ENCODE measurements at places on chromosomes 11 and 22. TPM values are rescaled to one million over a fixed set of nuclear protein-coding genes. Genes with fewer than 3 reads are reported as not detected.

- no peaks in the 10 kb centered on the region for H3K27me3 ChIP-seq
- peaks cover 18% of the 10 kb centered on the region for H3K36me3 ChIP-seq
- peaks cover 16% of the 10 kb centered on the region for H3K4me1 ChIP-seq
- H3K27ac ChIP-seq = peak overlapping the region; percentile 81
- no peak for DNase-seq
Observed at GRCh38 chr11:66437979-66438503, 607 bp downstream of the MRPL11 start.

- H3K4me3 ChIP-seq = no peak overlapping the region
- H3K27ac ChIP-seq = no peak overlapping the region
- no peaks in the 10 kb centered on the region for H3K27me3 ChIP-seq
- H3K36me3 ChIP-seq = no peaks in the 10 kb centered on the region
Observed at GRCh38 chr11:126024123-126024522, 38.5 kb downstream of the CDON start.

- H3K4me3 ChIP-seq = no peak overlapping the region
- H3K36me3 ChIP-seq = peaks cover 60% of the 10 kb centered on the region
- no peak for DNase-seq
Observed at GRCh38 chr11:68931911-68932310, 28.2 kb downstream of the IGHMBP2 start.

- H3K4me1 ChIP-seq = peaks cover 31% of the 10 kb centered on the region
- H3K27me3 ChIP-seq = no peaks in the 10 kb centered on the region
- no peaks in the 10 kb centered on the region for H3K36me3 ChIP-seq
- peak overlapping the region; percentile 73 for H3K4me3 ChIP-seq
- H3K27ac ChIP-seq = peak overlapping the region; percentile 51
Observed at GRCh38 chr22:35915477-35916013, 113.1 kb downstream of the RBFOX2 start.

GRCh38 chr11:35167426-35167954, 28.5 kb downstream of the CD44 start:
- H3K4me1 ChIP-seq = peaks cover 99% of the 10 kb centered on the region
- H3K4me3 ChIP-seq = peak overlapping the region; percentile 56
- peak overlapping the region; percentile 96 for H3K27ac ChIP-seq
- no peaks in the 10 kb centered on the region for H3K27me3 ChIP-seq
- H3K36me3 ChIP-seq = peaks cover 2% of the 10 kb centered on the region

DNA sequence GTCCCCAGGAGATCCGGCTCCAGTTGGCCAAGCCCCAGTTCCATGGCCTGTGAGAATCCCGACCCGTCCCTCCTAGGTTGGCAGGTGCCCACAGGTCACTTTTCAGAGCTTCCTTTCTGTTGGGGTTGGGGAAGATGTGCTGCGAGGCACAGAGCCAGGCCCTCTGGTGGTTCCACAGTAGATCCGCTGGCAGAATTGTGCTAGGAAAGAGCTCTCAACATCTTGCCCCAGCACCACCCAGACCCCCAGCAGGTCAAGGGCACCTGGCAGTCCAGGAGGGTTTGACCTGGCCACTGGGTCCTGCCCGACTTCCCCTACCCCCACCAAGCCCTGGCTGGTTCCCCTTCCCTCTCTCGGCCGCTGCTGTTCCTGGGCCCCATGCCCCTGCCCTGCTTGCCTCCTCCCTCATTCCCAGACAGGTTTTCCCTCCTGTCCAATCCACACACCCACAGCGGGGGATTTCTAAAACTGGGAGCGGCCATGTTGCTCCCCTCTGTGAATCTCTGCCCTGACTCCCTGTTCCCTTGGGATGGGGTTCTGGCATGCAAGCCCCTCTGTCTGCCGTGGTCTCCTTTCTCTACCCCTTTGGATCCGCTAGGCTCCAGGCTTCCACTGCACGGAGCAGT, 26.2 kb upstream of the GCAT start:
- H3K4me1 ChIP-seq = no peaks in the 10 kb centered on the region
- H3K4me3 ChIP-seq = no peak overlapping the region
- DNase-seq = no peak
- H3K27me3 ChIP-seq = no peaks in the 10 kb centered on the region
- no peaks in the 10 kb centered on the region for H3K36me3 ChIP-seq
- no peak overlapping the region for H3K27ac ChIP-seq

- peaks cover 7% of the 10 kb centered on the region for H3K27me3 ChIP-seq
- H3K4me1 ChIP-seq = peaks cover 31% of the 10 kb centered on the region
- H3K36me3 ChIP-seq = no peaks in the 10 kb centered on the region
- H3K27ac ChIP-seq = no peak overlapping the region
Observed at GRCh38 chr22:35479985-35480550, 60.6 kb upstream of the RASD2 start.

The MUC6 gene
- polyA plus RNA-seq = not detected

The TRIM77 gene
- polyA plus RNA-seq = not detected

Data from CD14-positive monocyte (primary cell).